Dermis microvascular lymphatic vessel endothelial cell (primary cell): ENCODE measurements at places on chromosomes 12 and 14. TPM values are rescaled to one million over a fixed set of nuclear protein-coding genes. Genes with fewer than 3 reads are reported as not detected.

The TAS2R9 gene
- not detected in 2 replicates for total RNA-seq

The SCN8A gene
- under 0.01 and 0.38 TPM in 2 replicates for total RNA-seq

The TAS2R19 gene
- 1.7 and 3.4 TPM in 2 replicates for total RNA-seq

The AREL1 gene
- total RNA-seq = 21.8 and 26.6 TPM in 2 replicates
